ENCODE measurements at places on chromosomes 3 and 15.

DNA sequence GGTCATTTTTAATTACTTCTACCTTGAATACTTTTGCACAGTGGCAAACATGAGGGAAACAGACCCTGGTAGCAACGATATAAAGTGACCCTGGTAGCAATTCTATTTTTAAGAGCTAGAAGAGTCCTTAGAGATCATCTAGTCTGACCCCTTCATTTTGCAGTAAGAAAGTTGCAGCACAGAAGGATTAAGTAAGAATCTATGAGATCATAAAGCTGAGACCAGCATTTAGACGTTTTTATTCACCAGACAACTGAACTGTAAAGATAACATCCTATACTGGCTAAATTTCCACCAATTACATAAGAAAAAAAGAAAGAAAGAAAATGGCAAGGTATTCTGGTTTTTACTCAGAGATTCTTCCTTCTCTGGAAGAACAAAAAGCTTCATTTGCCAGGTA is 49.9 kb downstream of the LRRFIP2 start:
- no peak for DNase-seq

GRCh38 chr15:56821721-56822425 is 88.6 kb upstream of the ZNF280D start:
- peak; percentile 1 for DNase-seq

DNA sequence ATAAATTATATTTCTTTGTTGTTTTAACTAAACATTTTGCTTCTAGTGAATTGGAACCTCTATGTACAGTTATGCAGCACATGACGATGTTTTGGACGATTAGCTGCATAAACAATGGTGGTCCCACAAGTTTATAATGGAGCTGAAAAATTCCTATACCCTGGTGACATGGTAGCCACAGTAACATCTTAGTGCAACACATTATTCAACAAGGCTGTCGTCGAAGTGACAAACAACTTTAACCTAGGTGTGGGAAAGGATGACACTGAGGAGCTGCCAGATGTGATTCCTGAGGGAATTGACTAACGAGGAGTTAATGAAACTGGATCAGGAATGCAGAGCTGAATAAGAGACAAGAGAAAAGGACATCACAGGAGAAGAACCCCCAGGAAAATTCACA is 588.9 kb upstream of the EPHA6 start:
- DNase-seq: no peak

DNA sequence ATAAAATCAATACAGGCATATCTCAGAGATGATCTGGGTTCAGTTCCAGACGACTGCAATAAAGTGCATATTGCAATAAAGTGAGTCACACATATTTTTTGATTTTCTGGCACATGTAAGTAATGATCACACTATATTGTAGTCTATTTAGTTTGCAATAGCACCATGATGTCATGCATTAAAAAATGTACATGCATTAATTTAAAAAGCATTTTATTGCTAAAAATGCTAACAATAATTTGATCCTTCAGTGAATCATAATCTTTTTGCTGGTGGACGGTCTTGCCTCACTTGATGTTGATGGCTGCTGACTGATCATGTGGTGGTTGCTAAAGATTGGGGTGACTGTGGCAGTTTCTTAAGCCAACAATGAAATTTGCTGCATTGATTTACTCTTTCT is 511.1 kb downstream of the OTOL1 start:
- no peak for DNase-seq

DNA sequence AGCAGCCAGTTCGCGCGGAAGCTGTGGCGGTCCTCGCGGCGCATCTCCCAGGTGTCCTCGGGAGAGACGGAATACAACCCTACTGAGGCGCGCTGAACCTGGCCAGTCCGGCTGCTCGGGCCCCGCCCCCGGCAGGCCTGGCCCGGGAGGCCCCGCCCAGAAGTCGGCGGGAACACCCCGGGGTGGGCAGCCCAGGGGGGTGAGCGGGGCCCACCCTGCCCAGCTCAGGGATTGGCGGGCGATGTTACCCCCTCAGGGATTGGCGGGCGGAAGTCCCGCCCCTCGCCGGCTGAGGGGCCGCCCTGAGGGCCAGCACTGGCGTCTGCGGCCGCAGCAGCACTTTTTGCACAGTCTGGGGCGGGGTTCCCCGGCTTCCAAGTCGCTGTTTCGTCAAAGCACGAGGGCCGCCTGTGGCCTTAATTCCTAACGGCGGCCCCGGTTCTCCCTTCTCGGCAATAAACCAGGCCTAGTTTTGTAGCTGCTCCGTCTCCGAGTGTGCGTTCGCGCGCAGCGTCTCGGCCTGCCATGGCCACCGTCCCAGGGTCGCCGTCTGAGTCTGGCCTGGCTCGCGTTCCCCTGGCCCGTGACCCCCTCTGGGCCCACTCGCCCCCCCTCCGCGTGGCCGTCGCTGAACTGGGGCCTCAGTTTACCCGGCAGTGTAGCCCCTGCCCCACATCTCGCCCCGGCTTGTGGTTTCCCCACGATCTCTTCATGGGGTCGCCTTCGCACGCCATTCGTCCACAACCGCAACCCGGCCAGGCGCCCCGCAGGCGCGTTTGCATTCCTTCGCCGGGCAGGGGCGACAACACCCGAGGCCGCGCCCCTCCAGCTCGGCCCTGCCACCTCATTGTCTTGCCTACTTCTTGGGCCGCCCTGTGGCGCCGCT is 30.0 kb downstream of the NBEAL2 start:
- peak; percentile 52 for DNase-seq

Measured in stimulated activated CD8-positive, alpha-beta memory T cell treated with anti-CD3 and anti-CD28 coated beads, Interleukin-7, amount 100 ng/mL, for 1 hour (primary cell).